ENCODE measurements at places on chromosomes 7 and 10.

DNA sequence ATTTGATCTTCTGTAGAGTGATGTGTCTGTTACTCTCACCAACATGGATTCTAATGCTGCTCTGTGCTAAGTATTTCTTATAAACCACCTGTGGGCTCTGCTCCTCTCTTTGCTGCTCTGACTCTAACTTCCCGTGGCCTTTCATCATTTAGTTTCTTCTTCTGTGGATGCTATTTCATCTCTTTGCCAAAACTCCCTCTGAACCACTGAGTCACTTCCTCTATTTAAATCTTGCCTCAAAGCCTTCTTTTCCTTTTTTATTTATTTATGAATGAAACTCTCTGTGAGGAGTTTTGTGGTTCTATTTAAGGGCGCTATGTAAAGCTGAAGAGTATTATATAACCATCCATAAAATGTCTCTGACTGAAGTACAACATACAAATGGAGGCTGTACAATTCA is 538.5 kb downstream of the SUGCT start:
- DNase-seq, result no peak

GRCh38 chr7:31874631-31875386 is 187.8 kb downstream of the PPP1R17 start:
- DNase-seq, result no peak

- DNase-seq, result no peak
Observed at GRCh38 chr10:71216363-71216695, 4.0 kb downstream of the UNC5B start.

DNA sequence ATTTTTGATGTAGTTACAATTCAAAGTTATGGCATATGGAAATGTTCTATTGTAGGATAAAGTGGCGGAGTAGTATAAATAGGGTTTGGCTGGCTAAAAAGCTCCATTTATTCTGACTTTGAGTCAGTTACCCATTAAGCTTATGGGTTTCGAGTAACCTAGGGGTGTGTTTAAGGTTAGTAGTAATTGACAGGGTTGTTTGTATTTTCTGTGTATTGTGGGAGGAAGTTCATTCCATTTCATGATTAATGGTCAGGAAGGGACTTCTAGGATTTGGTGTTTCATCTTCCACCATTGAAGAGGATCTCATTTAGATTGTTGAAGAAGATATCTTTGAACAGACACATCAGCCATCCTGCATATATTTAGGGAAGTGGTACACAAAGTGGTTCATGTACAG is 75.0 kb downstream of the BICC1 start:
- no peak for DNase-seq

- DNase-seq, result no peak
Observed at GRCh38 chr7:34190299-34190698, 285.0 kb downstream of the BMPER start.

DNA sequence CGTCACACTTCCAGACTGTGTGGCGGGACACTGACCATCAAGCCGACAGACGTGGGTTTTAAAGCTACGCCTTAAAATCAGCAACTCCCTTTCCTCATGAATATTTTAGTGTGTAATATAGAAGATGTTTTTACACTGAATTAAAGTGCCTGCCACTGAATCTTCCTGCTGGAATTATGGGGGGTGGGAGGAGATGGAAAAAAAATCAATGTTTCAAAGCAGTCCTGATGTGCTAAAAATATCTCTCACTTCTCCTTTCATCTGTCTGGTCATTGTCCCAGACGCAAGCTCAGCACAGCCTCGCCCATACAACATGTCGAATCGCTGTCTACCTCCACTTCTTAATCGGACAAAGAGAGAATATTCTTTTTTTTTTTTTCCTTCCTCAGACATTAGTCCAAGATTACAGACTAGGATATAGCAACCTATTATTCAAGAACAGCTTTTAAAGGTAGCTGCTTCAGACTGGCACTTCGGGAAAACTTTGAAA is 165.1 kb upstream of the KLF14 start:
- DNase-seq, result no peak

DNA sequence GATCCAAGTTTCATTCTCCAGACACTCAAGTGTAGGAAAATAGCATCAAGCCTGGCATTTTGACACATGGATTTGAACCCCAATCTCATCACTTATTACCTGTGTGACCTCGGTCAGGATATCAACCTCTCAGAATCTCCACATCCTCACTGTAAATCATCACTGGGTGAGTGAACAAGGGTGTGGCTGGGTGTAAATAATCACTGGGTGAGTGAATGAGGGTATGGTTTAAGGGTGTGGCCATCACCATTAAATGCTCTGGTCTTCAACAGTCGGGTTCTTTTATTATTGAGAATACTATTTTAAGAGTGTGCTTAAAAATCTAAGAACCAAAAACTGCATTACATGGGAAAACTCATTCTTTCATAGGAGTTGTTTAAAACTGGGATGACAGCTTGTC is 200.1 kb downstream of the DOCK4 start:
- no peak for DNase-seq

- DNase-seq, result no peak
Observed at GRCh38 chr7:135260930-135261721, 27.5 kb downstream of the STRA8 start.

GRCh38 chr7:137934941-137935883 is 66.7 kb downstream of the CREB3L2 start:
- DNase-seq, result peak; percentile 37

GRCh38 chr10:6408799-6409198 is 171.3 kb downstream of the PRKCQ start:
- no peak for DNase-seq

DNA sequence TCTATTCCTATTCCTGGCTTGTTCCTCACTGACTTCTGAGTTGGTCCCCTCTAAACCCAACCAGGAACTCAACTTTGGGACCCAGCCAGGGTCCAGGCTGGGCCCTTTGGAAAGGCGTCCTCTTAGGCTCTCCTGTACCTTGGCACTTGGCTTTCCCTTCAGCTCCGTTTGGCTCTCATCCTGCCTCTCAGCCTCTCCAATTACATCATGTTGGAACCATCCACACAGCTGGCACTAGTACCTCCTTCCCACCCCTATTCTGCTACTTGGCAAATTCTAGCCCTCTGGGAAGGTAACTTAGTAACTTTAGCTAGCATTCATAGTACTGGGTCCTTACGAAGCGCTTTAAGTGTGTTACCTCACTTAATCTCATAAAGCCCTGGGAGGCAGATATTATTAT is 205.3 kb upstream of the HABP2 start:
- DNase-seq, result no peak

- no peak for DNase-seq
Observed at GRCh38 chr7:140641524-140642195, 1.0 kb upstream of the DENND2A start.

DNA sequence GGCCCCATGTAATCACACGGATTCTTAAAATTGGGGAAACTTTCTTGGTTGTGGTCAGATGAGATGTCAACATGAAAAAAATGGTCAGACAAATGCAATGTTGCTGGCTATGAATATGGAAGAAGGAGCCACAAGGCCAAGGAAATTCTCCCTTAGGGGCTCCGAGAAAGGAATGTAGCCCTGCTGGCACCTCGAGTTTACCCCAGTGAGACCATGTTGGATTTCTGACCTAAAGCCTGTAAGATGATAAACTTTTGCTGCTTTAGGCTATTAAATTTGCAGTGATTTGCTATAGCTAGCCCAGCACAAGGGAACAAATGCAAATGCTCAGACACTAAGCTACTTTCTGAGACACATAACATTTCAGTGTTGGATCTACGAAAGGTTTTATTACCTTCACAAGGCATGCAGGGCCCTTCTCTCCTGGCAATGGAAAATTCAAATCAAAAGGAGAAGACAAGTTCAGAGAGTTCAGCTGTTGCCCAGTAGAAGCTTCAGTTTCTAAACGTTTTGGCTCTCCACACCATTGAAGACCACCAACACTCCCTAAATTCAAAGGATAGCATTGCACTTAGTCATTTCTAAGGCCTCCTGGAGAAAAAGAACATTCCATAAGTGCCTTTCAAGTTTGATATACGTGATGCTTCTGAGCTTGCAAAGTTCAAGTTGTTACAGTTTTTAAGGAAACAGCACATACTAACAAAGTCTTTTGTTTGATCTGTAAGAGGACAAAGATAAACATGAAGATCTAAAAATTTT is 23.4 kb downstream of the MCMBP start:
- no peak for DNase-seq

GRCh38 chr10:25824050-25824449 is 110.0 kb upstream of the MYO3A start:
- DNase-seq, result no peak

GRCh38 chr7:91165846-91166230 is 98.4 kb upstream of the FZD1 start:
- no peak for DNase-seq

GRCh38 chr7:55590517-55591281 is 18.4 kb upstream of the VOPP1 start:
- DNase-seq, result no peak

- no peak for DNase-seq
Observed at GRCh38 chr7:5419539-5420066, 4.0 kb downstream of the TNRC18 start.

DNA sequence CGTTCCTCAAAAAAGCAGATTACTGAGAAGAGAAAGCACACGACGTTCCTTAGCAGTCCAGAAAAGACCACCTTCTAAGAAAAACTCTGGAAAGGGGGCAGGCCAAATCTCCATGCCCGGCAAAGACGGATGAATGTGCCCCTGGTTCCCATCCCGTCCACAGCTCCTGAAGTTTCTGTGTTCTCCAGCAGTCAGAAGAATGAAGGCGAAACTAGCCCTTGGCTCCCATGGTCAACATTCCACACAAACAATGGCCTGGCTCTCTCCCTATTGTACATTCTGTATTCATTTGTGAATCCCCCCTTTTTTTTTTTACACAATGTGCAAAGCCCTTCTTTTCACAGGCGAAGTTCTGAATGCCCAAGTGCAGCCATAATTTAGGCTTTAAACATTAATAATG is 5.3 kb downstream of the CTBP2 start:
- DNase-seq, result no peak

DNA sequence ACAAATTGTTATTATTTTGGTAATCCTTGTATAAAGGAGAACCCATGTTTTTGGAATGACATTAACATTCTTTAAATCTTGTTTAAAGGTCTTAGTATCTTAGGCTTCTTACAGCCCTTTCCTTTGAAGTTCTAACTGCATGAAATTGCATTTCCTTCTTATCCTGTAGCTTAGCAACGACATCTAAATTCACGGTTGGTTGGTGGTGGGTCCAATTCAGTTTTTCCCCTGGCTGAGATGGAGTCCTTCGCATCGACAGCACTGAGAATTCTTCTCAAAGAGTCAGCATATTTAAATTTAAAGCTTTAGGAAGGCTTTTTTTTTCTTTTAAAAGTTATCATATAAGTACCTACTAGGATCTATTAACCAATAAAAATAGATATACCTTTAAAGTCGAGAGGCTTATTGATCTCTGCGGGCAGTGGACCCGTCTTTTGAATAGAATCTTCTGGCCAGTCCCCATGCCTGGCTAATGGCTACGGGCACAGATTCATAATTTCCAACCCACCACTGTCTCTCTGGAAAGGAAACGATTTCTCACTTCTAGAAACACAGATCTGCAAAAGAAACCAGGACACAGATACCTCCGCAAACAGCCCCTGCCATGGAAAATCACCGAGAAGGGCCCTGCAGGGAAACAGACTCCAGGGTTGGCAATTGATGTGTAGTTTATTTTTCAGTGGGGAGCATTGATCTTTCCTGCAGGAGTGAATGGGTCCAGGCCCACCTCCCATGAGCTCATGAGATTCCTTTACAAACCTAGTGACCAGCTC is 63.4 kb downstream of the RAMP3 start:
- DNase-seq, result no peak

All from CD4-positive, alpha-beta T cell treated with Interleukin-10 for 1 hour (primary cell).